ENCODE measurements at places on chromosomes 16 and 17. TPM values are rescaled to one million over a fixed set of nuclear protein-coding genes. Genes with fewer than 3 reads are reported as not detected.
A peak's percentile ranks its signal among the peaks of the same experiment; 100 is the strongest.

RRAD gene
- 4.0 TPM for total RNA-seq

MPG gene
- total RNA-seq = 39.3 TPM

DNA sequence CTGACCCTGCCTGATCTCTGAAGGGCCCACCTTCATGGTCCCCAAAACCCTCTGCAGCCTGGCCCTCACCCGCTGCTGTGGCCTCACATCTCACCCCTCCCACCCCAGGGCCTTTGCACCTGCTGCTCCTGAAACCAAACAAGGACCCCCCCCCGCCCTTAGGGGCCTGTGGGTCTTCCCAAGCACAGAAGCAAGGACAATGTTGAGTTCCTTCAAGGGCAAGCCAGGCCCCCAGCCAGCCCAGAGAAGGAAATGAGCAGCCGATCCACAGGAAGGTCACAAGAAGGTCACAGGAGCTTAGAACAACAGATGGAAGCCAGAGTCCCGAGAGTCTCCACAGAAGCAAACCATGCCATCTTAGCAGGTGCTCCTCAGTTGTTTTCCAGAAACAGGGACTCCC is 493 bp upstream of the PDE6G start:
- no peak for DNase-seq

DNA sequence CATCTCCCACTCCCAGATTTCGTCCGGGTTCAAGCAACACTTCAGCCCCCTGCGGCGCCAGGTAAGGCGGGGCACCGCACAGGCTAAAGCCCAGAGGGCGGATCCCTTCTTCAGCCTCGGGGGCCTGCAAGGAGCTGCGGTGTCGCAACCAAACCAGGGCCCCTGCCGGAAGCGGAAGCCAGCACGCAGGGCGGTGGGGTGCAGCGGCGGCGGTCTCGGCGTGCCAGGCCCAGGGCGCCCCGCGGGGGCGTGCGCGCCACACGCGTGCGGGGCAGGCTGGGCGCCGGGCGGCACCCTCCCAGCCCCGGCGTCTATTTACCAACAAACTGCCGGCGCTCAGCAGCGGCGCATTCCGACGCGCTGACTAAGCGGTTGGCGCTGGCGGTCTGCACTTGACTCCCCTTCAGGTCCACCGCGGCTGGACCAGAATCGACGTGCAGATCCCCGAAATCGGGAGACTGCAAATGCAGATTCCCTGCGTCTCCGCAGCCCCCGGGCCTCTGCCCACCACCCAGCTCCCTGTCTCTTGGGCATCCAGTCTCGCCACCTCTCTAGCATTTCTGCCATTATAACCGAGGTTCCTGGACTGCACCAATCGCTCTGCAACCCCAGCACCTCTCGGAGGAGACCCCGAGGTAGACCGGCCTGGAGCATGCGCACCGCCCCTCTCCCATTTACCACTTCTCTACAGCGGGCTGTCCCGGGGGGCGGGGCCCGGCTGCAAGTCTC is 421 bp upstream of the DLX4 start:
- DNase-seq = peak; percentile 64

GRCh38 chr17:59844884-59845594 is 47.7 kb downstream of the TUBD1 start:
- no peak for DNase-seq

DNA sequence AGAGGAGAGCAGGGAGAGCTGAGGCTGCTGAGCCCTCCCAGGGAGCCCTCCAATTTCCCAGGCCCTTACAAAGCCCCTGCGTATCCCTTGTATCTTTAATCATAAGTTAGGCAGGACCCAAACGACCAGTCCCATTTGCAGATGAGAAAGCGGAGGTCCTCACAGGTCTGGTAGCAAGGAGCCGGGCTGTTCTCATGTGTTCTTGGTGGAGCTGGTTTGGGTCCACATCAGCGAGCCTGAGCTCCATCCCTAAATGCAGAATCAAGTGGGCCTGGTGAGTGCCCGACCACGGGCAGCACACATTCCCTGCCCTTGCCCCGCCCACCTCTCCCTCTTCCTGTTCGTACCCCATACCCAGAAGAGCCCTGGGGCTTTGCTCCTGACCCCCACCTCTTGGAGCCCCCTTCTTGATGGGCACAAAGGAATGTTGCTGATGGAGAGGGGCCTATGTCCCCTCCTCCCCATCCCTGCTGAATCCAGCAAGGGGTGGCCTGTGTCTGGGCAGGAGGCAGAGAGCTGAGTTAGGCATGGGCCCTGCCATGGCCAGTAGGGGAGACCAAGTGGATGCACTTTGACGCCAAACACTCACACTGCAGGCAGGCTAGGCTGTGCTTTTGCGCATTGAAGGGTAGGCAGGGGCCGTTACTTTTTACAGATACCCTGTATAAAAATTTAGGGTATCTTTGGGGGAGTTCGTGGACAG is 18.3 kb upstream of the ADCY7 start:
- no peak for DNase-seq

GRCh38 chr17:66185862-66186261 is 6.1 kb downstream of the CEP112 start:
- DNase-seq = no peak

DNA sequence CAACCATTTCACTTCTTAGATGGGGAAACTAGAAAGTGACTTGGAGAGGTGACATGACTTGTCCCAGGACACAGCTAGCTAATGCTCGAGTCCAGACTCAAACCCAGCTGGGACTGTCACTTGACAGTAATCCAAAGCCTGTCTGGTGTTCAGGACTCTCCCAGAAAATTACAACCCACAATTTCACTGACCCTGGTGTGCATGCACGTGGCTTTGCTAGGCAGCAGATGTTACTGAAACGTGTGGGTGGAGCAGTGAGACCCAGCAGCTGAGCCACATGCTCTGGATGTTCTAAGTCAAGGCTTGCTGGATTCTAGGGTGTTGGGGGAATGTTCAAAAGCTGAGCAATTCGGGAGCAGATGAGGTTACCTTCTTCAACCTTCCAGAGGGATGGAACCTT is 364.6 kb downstream of the GRIN2A start:
- DNase-seq = no peak

EPOP gene
- total RNA-seq = 1.8 TPM

DNA sequence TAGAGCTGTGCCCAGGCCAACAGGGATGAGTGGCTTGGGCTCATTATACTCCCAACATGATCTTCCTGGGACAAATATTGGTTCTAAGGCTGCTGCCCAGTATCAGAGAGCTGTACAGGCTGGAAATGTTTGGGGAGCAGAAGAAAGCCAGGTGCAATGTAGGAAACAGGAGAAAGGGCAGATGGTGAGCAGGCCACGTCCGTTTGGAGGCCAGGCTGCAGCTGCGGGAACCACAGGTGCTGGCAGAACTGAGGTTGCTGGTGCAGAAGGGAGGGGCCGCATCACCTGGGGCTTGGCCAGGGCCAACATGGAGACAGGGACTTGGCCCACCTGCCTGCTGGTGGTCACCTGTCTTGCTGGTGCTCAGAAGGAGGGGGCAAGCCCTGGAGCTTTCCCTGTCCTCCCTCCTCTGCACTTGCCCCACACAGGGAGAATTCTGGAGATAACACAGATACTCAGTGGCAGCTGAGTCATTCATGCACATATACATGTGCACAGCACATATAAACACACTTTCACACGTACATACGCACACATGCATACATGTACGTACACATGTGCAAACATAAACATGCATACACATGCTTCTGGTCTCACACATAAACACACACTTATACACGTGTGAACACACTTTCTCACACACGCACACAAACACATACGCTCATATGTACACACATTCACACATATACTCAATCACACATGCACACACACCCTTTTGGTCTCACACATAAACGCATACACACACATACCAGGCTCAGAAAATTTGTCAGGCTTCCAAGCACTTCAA is 67.7 kb downstream of the WSCD1 start:
- no peak for DNase-seq

DNA sequence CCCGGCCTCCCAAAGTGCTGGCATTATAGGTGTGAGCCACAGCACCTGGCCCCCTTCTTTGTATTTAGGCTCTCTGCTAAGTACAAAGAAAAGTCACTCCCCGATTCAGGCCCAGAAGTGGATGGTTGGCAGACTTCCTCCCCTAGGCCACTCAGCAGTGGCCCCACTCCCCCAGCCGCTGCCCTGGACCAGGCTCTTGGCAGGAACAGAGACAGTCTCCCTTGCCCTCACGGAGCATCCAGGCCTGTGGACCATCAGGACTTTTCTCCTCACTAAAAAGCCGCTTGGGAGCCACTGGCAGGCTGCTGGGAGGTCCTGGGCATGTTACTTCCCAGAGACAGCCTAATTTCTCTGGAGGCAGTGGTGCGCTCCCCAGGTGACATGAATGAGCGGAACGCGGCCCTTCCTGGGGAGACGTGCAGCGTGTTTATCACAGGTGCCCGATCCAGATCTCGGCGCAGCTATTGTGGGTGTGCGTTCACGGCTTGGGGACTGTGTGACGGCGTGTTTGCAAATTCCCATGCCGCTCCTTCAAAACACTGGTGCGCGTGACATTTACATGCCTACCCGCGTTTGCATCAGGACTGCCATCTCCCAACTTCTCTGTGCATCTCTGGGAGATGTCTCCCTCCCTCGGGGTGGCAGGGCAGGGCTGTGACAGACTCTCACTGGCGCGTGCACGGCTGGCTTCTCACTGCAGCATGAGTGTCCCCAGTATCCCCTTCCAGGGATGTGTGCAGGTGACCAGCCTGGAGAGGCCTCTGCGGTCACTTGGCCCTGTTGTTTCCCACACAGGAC is 16.6 kb downstream of the WSCD1 start:
- no peak for DNase-seq

- DNase-seq = no peak
Observed at GRCh38 chr17:15263680-15264079, 1.4 kb downstream of the PMP22 start.

DNA sequence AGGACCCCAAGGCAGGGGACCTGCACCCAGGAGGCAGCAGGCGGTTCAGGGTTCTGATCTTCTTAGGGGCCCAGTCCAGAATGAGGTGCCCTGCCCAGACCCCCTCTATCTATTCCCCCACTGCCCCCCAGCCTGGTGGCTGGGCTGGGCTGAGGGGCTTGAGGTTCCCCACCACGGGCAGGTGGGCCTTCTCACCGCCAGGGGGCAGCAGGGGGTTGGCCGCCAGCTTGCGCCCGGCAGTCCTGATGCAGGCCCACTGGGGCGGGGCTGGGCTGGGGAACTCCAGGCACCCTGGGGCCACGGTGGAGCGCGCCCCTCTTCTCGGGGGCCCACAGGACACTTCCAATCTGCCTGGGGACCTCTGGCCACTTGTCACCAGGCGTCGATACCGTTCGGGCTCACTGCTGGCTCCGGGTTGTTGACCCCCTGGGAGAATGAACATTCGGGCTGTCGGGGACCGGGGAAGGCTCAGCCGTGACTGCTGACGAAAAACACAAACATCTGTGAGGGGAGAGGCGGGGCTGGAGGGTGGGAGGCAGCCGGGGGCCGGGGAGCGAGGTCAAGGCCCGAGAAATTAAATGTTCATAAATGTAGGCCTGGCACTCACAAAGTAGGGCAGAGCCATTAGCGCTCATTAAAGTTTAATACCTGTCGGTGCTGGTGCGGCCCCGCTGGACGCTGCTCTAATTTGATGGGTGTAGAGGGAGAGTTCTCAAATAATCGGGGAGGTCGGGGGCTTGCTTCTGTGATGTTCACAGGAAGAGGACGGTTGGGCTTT is 219.3 kb upstream of the GSE1 start:
- DNase-seq = peak; percentile 72

TBC1D3H gene
- not detected for total RNA-seq

DNA sequence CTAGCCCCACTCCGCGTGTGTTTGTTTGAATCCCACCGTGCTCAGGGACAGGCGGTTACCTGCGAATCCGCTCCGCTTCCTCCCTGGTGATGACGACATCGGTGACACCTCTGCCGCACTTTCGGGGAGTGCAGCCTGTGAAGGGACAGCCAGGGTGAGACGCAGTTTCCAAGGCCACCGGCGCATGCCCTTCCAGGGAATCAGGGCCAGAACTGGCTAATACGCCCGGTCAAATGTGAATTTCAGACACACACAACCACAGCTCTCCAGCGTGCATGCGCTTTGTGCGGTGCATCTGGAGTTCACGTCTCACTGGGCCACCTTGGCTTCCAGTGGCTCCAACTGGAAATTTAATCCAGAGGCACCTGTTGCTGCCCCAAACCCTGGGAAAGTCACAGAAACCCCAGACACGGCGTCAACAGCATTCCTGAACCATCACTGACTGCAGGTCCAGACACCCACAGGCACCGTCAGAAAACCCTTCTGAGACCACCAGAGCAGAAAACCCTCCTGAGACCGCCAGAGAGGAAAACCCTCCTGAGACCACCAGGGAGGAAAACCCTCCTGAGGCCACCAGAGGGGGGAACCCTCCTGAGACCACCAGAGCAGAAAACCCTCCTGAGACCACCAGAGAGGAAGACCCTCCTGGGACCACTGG is 6.6 kb upstream of the HEXD start:
- no peak for DNase-seq

DNA sequence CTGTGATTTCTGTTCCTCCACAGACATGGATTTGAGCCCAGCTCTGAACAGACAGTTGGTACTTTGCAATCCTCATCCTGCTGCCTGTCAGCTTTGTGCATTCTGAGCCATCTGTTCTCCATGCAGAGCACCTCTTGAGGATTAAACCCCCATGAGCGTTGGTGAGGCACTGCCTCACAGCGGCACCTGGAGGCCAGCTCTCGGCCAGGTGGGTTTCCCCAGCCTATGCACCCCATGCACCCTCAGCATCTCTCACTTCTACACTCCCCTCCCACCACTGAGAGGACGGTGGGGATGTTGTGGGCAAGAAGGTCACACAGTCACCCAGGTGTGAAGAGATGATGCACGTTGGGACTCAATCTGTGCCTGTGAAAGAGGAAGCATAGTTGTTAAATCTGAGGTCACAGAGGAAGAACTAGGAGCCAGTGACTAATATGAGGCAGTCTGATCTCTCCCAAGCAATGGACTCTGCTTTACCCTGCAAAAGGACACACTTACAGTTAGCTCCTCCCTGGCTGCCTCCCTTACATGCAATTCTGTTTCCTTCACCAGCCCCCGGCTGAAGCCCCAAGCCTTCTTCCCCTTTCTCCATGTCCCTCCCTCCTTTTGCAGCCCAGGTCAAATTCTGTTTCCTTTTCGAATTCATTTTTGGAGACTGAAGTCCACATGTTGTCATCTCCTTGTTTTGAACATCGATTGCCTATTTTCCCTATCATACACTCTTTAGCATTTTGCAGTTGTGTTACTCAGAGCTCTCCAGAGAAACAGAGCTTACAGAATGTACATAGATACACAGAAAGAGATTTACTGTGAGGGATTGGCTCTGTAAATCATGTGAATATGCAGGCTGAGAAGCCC is 58.5 kb downstream of the HS3ST3B1 start:
- no peak for DNase-seq

SYT17 gene
- 5.1 TPM for total RNA-seq

DNA sequence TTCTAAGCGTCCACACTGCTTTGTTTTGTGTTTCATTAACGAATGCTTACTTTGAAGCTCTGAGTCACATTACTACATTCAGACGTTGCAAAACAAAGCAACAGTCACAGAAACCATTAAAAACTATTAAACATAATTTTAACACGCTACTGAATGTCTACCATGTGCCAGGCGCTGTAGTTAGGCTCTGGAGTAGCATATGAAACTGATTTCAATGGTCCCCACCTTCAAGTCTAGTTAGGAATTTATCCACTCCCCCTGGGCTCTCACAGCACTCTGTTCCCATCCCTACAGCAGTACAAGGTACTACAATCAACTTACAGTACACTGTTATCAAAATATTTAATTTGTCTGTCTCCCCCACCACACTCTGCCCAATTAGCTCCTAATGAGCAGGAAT is 631 bp downstream of the UTP6 start:
- no peak for DNase-seq

Data from colonic mucosa (tissue), 4 donors.